Pulmonary artery endothelial cell (primary cell): ENCODE measurements at places on chromosomes 7 and 10.

- no peak for DNase-seq
Observed at GRCh38 chr10:24930427-24930826, 22.0 kb downstream of the PRTFDC1 start.

- DNase-seq = no peak
Observed at GRCh38 chr10:49655099-49655498, 24.4 kb upstream of the C10orf53 start.

DNA sequence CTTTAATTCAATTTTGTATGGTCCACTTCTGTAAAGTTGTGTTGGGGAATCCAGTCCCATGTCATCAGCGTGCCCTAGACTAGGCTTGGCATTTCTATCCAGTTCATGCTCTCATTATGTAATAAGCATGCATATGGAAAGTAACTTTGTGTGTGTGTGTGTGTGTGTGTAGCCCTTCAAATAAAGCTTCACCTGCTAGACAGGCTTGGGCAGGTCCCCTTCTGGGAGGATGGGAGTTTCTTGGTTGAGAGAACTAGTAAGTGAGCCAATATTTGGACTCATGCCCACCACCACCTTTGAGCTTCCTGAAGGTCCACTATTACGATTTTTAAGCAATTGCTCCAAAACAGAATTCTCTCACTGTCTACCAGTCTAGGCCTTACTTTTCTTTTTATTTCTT, 6.9 kb downstream of the BZW2 start:
- no peak for DNase-seq

DNA sequence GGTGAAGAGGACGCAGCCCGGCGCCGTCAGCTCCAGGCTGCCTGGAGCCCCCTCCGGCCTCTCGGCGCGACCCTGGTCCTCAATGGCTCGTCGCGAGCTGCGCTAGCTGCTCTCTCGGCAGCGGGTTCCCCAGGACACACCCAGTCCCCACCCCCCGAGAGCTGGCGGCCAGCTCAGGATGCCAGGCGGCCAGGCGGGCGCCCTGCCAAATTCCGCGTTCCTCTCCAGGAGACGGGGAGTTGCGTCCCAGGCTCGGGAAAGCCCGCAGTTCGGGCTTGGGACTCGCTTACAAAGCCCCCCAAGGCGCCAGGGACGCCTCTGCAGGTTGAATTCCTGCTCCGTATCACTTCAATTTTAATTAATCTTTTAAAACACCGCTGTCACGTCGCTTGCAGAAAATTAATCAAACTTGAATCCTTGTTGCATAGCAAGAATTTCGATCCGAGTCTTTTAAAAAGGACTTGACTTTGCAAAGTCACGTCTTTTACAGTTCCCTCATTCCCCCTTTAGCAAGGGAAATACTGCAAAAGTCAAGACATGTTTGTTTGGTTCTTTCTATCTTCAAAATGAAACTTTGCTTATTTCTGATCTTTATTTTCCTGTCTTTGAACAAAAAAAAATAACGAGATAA, 28.2 kb downstream of the SKIDA1 start:
- no peak for DNase-seq

DNA sequence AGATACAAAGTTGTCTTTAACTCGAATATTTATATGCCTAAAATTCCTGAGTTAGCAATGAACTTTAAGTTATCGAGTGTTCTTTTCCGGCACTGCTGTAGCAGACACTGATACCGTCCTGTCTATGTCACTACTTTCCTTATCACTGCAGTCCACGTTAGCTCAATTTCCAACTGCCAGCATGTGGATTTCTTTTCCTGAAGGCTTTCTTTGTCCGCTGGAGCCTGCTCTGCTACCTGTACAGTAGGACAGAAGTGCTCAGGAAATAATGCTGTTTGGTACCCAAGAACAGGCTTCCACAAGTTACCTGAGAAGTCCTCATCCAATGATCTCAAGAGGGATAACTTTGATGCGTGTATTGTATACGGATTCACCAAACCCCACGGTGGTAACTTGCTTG, 329.4 kb downstream of the NXPH1 start:
- no peak for DNase-seq

DNA sequence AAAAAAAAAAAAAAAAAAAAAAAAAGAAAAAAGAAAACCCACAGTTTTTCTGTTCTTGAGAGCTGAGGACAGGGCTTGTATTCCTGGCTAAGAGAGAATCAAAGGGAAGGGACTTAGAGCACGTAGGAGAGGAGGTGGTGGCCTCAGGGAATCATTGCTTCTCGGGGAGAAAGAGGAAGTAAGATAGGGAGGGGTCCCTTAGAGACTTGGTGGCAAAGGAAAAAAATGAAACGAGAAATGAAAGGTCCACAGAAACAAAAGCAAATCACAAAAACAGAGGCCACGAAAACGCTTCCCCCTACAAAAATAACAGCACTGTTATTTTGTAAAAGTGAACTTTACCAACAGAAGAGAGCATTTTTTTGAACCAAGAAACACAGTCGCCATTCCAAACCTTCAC, 323.1 kb upstream of the GALNT17 start:
- no peak for DNase-seq

- peak; percentile 36 for DNase-seq
Observed at GRCh38 chr7:80722616-80723195, 84.3 kb downstream of the CD36 start.

DNA sequence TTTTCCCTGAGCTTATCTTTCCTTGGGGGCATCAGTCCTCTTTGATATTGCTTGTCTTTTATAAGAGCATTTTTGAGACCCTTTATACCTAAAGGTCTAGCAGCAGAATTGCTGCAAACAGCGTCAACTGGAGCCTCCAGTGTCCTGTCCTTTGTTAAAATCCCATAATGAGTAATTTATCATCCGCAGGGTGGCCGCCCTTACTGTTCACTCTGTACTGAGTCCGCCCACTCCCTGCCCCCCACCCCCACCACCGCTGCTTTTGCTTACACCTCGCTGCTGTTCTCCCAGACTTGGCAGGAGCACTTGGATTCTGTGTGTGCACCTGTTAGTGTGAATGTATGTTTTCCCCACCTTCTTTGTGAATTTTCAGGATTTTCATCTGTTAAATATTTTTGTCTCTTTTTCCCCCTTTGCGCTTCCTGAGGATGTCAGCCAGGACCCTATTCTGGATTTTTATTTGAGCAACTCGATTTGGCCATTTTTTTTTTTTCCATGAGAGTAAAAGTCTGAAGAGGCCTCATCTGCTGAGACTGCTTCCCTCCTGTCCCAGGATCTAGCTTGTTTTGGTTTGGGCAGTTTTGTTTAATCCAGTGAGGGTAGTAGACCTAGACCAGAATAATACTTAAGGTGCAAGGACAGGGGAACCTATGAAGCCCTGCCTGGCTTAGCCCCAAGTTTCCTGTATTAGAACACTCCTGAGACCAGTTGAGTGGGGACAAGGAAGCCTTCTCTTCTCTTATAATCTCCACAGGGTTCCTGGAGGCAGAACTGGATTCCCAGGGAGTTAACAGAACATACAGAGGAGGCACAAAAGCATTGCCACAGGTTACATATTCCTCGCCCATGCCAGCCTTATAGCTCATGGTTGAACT, 8.2 kb downstream of the AGFG2 start:
- DNase-seq = no peak

GRCh38 chr7:94971051-94971867, 63.9 kb downstream of the PPP1R9A start:
- no peak for DNase-seq
